Thymus (tissue), 14 donors: ENCODE measurements at places on chromosomes 6 and 20. TPM values are rescaled to one million over a fixed set of nuclear protein-coding genes. Genes with fewer than 3 reads are reported as not detected.

GRCh38 chr20:18728870-18729224 lies 84.7 kb upstream of the SCP2D1 start:
- no peaks in the 10 kb centered on the region for H3K27me3 ChIP-seq
- no peak for DNase-seq
- no peaks in the 10 kb centered on the region for H3K36me3 ChIP-seq
- H3K4me1 ChIP-seq = no peaks in the 10 kb centered on the region
- no peak overlapping the region for H3K27ac ChIP-seq
- H3K4me3 ChIP-seq = no peak overlapping the region

GRCh38 chr6:145453376-145453775 lies 281.9 kb downstream of the EPM2A start:
- H3K4me3 ChIP-seq = no peak overlapping the region
- no peaks in the 10 kb centered on the region for H3K36me3 ChIP-seq
- H3K4me1 ChIP-seq = no peaks in the 10 kb centered on the region
- H3K27me3 ChIP-seq = no peaks in the 10 kb centered on the region
- no peak overlapping the region for H3K27ac ChIP-seq

DNA sequence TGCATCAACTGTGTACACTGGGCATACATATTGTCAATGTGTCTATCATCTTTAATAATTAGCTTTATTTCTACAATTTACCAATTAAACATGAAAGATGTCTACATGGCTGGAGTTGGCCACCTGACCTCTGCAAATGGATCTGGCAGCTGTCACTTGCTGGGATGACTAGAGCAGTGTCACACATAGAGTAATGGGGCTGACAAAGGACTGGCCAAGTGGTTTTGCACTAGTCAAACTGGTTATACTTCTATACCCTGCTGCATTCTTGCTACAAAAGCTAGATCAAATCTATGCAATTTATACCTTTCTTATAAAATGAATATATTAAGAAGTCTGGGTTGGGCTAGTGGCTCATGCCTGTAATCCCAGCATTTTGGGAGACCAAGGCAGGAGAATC lies 99.3 kb downstream of the SESN1 start:
- H3K27me3 ChIP-seq = no peaks in the 10 kb centered on the region
- H3K4me3 ChIP-seq = no peak overlapping the region
- no peak overlapping the region for H3K27ac ChIP-seq
- no peak for DNase-seq
- peaks cover 44% of the 10 kb centered on the region for H3K36me3 ChIP-seq
- no peaks in the 10 kb centered on the region for H3K4me1 ChIP-seq

GRCh38 chr6:79335133-79335674 lies 100.7 kb upstream of the HMGN3 start:
- no peaks in the 10 kb centered on the region for H3K4me1 ChIP-seq
- H3K4me3 ChIP-seq = no peak overlapping the region
- H3K27me3 ChIP-seq = no peaks in the 10 kb centered on the region
- peak overlapping the region; percentile 21 for H3K27ac ChIP-seq

GRCh38 chr20:63473555-63474449 lies 1.3 kb upstream of the KCNQ2 start:
- no peaks in the 10 kb centered on the region for H3K4me1 ChIP-seq
- no peak for DNase-seq
- H3K27ac ChIP-seq = no peak overlapping the region
- no peak overlapping the region for H3K4me3 ChIP-seq
- H3K36me3 ChIP-seq = no peaks in the 10 kb centered on the region

DNA sequence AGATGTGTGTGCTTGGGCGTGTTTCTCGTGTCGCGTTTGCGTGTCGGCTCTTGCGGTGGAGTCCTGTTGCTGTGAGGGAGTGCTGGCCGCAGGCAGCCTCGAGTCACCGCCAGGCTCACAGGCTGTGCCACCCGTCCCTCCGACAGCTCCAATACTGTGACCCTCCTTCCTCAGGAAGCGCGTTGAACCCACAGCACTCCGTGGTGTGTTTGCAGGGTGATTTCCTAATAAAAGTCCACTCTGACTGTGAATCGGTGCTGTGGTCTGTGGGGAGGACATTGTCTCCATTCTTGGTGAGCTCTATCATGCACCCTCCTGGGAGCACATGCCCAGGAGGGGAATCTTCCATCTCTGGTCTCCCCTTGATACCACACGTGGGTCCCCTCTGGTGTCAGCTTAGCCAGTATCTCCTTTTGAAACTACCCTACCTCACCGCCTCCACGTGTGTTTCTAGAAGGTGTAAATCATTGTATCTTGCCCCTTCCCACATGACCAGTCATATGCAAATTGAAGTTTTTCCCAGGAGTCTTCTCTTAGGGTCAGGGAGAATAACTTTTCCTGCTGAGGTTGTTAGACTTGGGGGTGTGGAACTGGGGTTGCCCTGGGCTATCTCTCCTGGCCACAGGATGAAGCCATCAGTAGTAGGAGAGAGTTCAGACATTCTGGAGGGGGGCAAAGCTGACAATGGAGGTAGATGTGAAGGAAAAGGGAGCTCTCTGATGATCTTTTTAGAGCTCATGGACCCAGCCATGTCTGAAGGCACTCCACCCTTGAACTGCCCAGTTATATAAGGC lies 13.3 kb upstream of the PCMTD2 start:
- no peak overlapping the region for H3K4me3 ChIP-seq
- H3K4me1 ChIP-seq = no peaks in the 10 kb centered on the region
- peaks cover 19% of the 10 kb centered on the region for H3K27me3 ChIP-seq
- H3K27ac ChIP-seq = no peak overlapping the region
- H3K36me3 ChIP-seq = no peaks in the 10 kb centered on the region

- no peak for DNase-seq
- H3K36me3 ChIP-seq = no peaks in the 10 kb centered on the region
- H3K27me3 ChIP-seq = no peaks in the 10 kb centered on the region
- no peak overlapping the region for H3K27ac ChIP-seq
- H3K4me3 ChIP-seq = no peak overlapping the region
These were observed 10.3 kb downstream of the KIF25 start for GRCh38 chr6:168007592-168008338.

GRCh38 chr6:16585805-16586204 lies 175.5 kb downstream of the ATXN1 start:
- no peak overlapping the region for H3K4me3 ChIP-seq
- H3K36me3 ChIP-seq = no peaks in the 10 kb centered on the region
- no peaks in the 10 kb centered on the region for H3K4me1 ChIP-seq
- H3K27me3 ChIP-seq = no peaks in the 10 kb centered on the region
- no peak for DNase-seq
- no peak overlapping the region for H3K27ac ChIP-seq

CHMP4B gene
- 39.9 TPM for total RNA-seq
